ENCODE measurements at places on chromosomes 2 and 18.

GRCh38 chr2:73981081-73982001, 3.4 kb upstream of the TET3 start:
- peak; percentile 69 for DNase-seq

GRCh38 chr2:47566207-47566858, 163.4 kb downstream of the MSH2 start:
- no peak for DNase-seq

- DNase-seq = no peak
These were observed 117.3 kb upstream of the ZFP36L2 start for GRCh38 chr2:43343573-43344304.

DNA sequence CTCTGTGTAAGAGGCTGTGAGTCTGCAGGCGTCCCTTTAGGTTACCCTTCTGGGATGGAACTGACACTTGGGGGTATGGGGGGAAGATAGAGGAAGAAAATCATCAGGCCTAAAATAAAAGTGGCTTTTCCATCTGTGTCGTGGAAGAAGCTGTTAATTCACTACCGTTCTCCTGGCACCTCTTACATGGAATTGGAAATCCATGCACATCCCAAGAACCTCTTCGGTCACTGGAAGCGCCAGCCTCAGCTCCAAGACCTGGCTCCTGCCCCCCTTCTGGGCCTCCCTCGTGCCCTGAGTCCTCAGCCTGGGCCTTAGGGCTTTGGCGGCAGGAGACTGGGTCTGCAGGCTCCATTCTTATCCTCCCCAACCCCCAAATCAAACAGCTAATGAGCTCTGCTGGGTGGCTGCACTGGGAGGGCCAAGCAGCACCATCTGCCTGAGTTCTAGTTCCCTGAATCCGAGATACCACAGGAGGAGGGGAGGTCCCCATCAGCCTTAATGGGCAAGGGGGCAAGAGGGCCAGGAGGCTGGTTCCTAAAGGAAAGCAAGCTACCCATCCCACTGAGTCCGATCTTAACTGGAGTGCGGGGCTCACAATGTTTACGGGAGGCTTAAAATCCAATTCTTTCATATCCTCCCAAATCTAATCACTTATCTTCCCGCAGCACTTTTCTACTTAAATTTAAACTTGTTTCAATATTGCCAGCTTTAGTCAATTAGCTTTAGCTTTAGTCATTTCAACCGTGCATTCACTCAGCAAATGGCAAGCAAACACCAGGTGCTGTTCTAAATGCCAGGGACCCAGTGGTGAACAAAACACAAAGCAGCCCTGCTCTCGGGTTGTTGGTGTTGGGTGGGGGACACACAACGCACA, 52.8 kb downstream of the FAM178B start:
- no peak for DNase-seq

GRCh38 chr2:73284296-73285158, at the start of gene FBXO41:
Gene FBXO41, minus strand, starts transcription at chr2:73284478. Its CDS starts 14,848 bp downstream, at chr2:73269630.
- no peak for DNase-seq

- no peak for DNase-seq
These were observed 128.7 kb downstream of the OSBPL1A start for GRCh38 chr18:24268784-24269550.

All from T47D (cell line).